ENCODE measurements at places on chromosomes 7 and 10. TPM values are rescaled to one million over a fixed set of nuclear protein-coding genes. Genes with fewer than 3 reads are reported as not detected.

GRCh38 chr7:130838738-130839137, 104.7 kb upstream of the KLF14 start:
- no peak for DNase-seq

DNA sequence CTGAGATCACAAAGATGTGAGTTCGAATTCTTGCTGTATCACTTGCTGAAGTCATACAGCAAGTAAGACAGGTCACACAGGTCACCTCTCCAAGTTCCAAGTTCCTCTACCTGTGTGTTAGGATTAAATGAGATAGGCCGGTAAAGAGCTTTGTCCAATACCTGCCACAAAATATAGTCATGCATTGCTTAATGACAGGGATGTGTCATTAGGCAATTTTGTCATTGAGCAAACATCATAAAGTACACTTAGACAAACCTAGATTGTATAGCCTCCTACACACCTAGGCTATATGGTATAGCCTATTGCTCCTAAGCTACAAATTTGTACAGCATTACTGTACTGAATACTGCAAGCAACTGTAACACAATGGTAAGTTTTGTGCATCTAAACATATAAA, 469.4 kb downstream of the KCNMA1 start:
- DNase-seq: no peak

DNA sequence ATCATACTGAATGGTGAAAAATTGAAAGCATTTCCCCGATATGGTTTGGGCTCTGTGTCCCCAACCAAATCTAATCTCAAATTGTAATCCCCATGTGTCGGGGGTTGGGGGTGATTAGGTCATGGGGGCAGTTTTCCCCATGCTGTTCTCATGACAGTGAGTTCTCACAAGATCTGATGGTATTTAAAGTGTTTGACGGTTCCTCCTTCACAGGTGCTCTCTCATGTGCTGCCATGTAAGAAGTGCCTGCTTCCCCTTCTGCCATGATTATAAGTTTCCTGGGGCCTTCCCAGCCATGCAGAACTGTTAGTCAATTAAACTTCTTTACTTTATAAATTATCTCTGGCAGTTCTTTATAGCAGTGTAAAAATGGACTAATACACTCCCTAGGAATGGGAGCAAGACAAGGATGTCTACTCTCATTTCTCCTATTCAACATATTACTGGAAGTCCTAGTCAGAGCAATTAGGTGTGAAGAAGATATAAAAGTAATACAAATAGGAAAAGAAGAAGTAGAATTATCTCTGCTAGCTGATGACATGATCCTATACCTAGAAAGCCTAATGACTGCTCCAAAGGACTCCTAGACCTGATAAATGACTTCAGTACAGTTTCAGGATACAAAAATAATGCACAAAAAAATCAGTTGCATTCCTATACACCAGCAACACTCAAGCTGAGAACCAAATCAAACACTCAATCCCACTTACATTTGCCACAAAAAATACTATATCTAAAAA, 260.6 kb downstream of the RNLS start:
- no peak for DNase-seq

DNA sequence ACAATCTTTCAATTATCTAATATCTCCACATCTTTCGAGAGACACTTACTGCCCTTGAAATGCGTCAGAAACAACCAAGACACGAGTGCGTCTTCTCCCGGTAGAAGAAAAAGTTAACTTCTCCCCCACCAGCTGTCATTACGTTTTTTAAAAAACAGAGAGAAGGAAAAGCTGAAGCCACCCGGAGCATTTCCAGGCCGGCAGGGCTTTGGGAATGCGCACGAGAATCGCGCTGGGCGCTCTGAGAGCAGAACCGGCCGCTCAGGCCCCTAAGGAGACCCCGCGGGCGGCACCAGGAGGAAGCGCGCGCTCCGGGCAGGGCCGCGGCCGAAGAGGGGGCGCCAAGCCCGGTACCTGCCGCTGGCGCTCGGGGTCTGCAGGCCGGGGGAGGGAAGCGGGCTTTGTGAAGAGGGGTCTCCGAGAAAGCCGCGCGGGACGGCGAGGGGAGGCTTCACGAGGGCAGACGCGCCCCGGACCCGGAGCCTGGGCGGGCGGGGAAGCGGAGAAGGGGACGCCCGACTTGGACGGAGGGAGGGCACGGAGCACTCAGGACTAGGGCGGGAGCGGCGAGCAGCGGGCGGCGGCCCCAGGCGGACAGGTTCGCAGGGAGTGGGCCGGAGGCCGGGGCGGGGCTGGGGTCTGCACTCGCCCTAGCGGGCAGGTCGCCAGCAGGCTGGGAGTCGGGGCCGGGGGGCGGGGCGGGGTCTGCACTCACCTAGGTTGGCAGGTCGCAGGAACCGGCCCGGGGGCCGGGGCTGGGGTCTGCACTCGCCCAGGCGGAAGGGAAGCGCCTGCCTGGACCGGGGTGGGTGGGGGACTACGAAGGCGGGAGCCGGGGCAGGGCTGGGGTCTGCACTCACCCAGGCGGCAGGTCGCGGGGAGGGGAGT, 932 bp downstream of the ESYT2 start:
- DNase-seq: peak; percentile 81

DNA sequence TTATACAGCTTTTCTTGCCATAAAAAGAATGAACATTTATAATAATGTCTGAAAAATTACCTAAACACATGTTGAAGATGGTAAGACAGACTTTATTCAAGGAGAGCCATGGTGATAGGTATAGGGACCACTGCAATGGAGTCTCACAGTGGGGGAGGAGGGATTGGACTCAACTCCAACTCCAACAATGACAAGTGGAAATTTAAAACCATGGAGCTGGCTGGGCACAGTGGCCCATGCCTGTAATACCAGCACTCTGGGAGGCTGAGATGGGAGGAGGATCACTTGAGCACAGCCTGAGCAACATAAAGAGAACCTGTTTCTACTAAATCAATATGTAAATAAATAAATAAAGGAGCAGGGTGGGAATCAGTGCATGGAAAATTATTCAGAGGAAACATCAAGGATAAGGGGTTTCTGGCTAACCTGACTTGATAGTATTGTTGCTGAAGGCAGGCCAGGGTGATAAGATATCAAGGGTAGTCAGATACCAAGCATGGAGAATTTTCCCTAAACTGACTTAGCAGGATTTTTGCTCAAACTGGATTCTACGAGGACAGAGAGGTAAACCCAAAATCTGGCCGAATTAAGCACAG, 19.5 kb upstream of the MICU1 start:
- DNase-seq: no peak

DNA sequence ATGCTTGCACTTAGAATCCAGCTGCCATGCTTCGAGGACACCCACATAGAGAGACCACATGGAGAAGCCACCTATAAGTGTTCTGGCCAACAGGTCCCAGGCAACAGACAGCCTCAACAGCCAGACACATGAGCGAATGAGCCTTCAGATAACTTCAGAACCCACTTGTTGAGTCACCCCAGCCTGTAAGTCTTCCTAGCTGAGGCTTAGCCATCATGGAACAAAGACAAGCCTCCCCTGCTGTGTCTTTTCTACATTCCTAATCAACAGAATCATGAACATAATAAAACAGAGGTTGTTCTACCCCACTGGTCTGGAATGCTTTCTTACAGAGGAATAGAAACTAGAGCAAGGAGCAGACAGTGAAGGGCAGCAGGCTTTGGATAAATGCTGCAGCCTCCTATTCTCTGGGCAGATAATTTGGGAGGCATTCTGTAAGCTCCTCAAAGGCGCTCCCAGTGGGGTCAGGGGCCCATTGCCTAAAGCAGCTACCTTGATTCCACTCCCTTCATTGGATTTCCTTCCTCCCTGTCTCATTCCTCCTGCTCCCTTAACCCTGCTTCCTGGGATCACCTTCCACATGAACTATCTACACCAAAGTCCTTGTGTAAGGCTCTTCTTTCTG, 4.6 kb downstream of the TLL2 start:
- DNase-seq: no peak

RINT1 gene
- 14.8 TPM for total RNA-seq

DNA sequence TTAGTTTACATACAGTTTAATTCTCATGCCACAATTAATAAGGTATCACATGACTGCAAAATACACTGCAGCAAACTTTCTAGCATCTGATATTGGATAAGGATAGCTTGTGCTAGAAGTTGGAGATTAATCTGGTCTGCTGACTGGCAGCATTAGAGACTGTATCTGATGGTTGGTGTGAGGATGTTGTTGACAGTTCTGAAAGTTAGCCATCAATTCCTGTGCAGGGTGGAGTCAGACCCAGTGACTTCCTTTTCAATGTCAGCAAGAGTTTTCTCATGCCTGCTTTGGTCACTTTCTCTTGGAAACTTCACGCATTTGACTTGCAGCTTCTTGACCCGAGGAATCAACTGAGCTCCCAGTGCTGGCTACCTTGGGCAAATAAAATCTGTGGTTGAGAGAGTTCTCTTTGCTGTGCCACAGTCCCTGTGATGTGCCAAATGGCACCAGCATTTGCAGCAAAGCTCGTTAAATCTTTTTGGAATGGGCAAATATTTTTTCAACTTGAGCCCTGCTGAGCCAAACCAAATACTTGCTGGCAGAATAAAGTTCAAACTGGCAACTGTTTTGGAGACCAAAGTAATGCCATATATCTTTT, 233.0 kb downstream of the TRIL start:
- no peak for DNase-seq

DNA sequence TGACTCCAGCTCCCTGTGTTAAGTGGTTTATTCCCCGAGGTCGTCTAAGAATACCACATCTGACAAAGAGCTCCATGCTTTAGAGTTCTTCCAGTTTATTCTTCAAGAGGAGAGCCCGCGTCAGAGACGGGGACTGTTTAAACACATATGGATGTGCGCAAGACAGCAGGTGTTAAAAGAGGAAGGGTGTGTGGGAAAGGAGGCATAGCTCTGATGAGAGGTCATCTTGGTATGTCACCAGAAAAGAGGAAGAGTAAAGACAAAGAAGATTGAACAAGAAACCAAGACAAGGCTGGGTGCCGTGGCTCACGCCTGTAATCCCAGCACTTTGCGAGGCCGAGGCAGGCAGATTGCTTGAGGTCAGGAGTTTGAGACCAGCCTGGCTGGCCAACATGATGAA, 258.7 kb downstream of the CCDC3 start:
- no peak for DNase-seq

DNA sequence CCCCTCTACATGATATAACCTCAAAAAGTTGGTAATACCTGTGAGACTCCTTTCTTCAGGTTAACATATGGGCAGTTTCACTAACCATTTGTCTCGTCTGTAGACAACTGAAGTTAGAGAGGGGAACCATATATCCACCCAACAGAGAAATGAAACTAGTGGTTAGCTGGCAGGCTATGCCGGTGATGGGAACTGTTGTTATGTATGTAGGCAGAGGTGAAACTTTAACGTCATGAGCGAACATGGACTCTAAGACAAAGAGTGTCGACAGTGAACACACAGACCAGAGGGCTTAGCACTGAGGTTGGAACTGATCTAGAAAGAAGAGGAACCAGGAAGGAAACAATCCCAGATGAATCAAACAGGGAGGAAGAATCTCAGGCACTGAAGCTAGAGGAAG, 112.4 kb downstream of the ELMO1 start:
- no peak for DNase-seq

FRAT1 gene
- 10.4 TPM for total RNA-seq

EN2 gene
- total RNA-seq: not detected

DNA sequence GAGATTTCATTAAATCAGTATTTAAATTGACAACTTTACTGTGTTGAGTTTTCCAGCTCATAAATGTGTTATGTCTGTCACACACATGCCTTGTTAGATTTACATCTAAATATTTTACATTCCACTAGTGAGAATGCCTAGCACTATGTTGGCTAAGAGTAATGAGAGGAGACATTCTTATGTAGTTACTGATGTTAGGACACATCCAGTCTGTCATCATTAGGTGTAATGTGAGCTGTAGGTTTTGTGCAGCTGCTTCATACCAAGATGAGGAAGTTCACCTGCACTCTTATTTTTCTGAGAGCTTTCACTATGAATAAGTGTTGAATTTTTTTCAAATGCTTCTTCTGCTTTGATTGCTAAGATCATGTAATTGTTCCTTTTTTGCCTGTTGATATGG, 218.0 kb upstream of the IGFBP3 start:
- no peak for DNase-seq

- no peak for DNase-seq
Measured at GRCh38 chr10:22258471-22258870, 40.7 kb upstream of the EBLN1 start.
